ENCODE measurements at places on chromosomes 6 and 20.

DNA sequence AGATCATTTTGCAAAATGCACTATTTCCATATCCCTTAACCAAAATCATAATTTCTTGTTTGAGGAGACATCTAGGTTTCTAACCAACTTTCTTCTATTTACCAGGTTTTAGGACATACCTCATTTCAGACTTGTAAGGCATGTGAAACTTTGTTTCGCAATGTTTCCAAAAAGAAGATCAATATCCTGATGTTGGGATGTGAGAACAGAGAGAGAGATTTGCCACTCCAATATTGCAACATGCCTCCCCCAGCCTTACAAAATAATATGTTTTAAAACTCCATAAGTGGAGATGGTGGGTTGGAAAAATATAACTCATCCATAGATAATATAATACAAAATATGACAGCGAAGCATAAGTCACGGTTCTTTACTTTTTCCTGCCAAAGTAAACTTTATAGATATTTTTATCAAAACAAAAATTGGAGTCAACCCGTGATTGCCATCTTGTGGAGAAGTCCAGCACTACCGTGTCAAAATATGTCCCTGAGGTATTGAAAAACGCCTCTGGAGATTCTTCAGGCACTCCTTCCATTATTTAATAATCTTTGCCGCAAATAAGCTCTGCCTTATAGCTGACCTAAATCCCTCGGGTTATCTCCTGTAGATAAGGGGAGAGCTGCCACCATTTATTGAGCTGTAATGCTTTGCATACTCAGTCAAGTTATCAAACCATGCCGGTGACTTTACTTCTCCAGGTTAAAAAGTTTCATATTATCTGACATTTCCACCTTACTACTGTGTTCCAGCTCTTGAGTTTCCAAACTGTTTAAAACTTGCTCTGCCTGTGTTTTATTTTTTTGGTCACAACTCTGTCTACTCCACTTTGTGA, 534.2 kb downstream of the HACE1 start:
- DNase-seq, result peak; percentile 27

- no peak for DNase-seq
Measured at GRCh38 chr6:53611342-53611741, 54.2 kb downstream of the KLHL31 start.

GRCh38 chr20:347317-347639, 367 bp downstream of the NRSN2 start:
- no peak for DNase-seq

GRCh38 chr20:235891-236290, 8.8 kb downstream of the DEFB129 start:
- DNase-seq, result peak; percentile 15

DNA sequence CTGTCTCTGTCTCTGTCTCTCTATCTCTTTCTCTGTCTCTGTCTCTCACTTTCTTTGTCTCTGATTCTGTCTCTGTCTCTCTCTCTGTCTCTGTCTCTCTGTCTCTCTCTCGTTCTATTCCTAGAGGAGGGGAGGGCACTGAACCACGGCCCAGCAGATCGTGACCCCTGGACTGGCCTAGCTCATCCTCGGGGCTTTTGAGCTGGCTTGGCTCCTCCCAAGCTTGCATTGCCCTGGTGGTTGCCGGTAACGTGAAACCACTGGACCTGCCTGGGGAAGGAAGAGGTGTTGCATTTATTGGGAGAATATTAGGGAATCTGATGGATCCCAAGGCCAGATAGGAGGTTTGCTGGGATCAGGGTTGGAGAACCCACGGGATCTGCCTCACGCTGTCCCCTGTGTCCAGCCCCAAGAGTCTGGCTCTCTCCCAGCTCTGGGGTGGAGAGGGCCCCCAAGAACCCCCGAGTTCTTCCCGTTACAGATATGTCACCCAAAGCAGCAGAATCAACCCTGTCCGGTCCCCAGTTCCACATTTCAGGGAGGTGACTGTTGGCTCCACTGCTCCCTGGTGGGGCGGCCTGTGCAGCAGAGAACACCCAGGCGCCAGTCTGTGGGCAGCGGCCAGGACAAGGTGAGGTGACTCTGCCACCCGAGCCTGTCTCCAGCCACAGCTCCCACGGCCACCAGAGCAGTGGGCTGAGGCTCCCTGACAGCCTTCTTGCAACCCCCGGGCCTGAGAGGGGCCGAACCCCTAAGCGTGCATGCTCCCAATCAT, 228.3 kb downstream of the TTLL2 start:
- DNase-seq, result no peak

DNA sequence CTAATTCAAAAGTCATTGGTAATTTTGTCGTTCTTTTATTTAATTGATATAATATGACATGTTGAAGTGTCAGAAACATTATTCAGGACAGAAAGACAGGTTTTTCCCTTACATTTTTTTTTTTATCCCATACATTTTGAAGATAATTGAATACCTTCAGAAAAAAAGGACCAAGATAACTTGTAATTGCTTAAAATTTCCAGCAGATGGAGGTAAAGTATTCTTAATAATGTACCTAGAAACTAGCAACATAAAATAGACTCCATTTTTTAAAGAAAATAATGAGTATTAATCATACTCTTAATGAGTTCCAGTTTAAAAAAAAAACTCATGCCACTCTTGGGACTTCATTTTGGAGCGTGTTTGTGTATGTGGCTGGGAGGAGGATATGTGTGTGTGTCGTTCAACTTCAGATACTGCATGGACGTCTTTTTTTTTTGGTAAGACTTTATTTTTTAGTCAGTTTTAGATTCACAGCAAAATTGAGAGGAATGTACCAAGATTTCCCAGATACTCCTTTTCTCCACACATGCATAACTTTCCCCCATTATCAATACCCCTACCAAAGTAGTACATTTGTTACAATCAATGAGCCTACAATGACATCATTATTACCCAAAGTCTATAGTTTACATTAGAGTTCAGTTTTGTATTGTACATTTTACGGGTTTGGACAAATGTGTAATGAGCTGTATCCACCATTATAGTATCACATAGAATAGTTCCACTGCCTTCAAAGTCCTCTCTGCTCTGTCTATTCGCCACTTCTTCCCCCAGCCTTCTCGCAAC, 79.4 kb downstream of the ROS1 start:
- peak; percentile 41 for DNase-seq

GRCh38 chr6:130421585-130421984, 55.8 kb downstream of the TMEM200A start:
- no peak for DNase-seq

- DNase-seq, result peak; percentile 76
Measured at GRCh38 chr6:34390531-34391472, 1.7 kb downstream of the NUDT3 start.

DNA sequence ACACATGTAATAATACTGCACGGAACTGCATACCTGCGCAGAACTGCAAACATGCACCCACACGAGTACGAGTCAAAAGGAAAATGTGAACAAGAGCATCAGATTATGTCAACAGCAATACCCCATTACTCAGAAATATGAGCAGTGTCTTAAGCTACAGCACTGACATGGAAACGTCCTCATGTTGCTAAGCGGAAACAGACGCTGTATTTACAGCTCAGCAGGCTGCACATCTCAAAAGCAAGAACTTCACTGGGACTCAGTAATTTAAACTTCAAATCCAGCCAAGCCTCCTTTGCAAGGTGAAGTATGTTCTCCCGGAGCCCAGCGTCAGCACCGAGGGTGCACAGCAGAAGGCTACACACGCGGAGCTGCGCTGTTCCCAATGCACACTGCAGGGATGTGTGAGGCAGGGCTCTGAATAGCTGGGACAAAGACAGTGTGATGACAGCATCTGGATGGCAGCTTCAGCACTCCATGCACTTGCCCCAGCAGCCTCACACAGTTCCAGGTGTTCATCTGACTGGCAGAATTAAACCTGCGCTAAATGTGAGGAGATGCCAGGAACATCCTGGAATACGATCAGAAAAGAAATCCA, 202.8 kb downstream of the WDR27 start:
- DNase-seq, result no peak

- DNase-seq, result no peak
Measured at GRCh38 chr6:14165091-14165490, 47.5 kb downstream of the CD83 start.

DNA sequence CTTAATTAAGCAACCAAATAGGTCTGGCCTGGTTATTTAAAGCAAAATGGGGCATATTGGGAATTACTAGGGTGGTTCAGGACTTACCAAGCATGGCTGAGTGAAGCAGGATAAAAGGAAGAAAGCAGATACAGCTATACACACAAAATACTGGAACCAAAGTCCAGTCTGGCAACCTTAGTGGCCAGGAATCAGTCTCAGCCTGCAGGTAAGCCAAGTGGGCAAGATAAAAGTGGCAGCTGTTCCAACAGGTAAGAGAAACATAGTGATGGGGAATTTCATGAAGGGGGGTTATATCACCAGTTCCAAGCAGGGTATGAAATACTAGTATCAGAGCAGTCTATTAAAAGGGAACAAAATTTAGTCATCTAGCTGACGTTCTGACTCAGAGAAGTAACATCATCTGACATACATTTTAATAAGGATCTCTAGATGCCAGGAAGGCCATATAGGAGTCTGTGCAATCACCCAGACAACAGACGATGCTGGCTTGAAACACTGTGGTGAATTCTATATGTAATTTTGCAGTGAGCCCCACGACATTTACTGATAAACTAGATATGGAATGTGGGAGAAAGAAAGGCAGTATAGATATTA, 292.1 kb upstream of the HSF2 start:
- DNase-seq, result no peak

GRCh38 chr6:57242505-57242904, 20.4 kb upstream of the RAB23 start:
- DNase-seq, result peak; percentile 25

Measured in suppressor macrophage treated with lipopolysaccharide for 4 hours (primary cell).